ENCODE measurements at places on chromosomes 13 and 19.

DNA sequence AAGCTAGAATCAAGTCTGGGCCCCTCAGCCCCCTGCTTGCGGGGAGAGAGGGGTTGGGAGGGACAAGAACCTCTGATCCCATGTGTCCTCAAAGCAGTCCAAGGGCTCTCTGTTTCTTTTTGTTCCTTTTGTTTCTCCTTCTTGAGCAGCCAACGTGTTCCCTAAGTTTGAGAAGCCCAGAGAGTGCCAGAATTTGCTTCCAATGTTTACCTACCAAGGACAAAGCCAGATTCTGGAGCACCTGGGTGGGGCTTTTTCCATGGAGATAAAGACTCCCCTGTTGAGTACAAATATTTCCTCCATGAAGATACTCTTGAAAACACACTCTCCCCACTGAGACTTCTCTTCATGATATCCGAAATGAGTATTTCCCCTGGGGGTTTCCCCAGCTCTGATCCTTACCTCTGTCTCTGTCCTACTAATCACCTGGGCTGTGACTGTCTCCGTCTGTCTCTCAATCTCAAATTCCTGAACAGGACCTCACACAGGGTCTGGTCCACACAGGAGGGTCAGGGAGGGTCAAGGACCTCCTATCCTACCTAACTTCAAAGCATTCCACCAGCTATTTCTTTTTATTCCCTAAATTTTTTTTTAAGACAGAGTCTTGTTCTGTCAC is 27.4 kb downstream of the CD177 start:
- DNase-seq: no peak

- no peak for DNase-seq
These were observed 16.4 kb upstream of the ALOX5AP start for GRCh38 chr13:30718661-30719524.

GRCh38 chr19:35268536-35269437 is at the start of gene USF2:
Gene USF2, plus strand, starts transcription at chr19:35268962. Its CDS starts 140 bp downstream, at chr19:35269102.
- DNase-seq: peak; percentile 66

DNA sequence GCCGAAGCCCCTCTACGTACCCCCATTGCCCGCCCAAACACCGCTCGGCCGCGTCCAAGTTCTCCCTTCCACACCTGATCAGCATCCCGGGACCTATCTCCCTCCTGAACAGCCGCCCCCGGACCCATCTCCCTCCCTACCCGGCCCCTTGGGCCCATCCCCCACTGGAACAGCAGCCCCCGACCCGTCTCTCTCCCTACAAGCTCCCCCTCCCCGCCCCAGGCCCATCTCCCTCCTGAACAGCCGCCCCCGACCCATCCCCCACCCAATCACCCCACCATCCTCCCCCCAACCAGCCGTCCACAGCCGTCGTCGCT is 610 bp downstream of the ZSCAN1 start:
- DNase-seq: no peak

GRCh38 chr19:52963247-52963618 is 552 bp upstream of the ZNF816 start:
- peak; percentile 29 for DNase-seq

GRCh38 chr13:76883236-76883635 is 3.0 kb downstream of the KCTD12 start:
- no peak for DNase-seq

- DNase-seq: no peak
These were observed 4.8 kb downstream of the SOX21 start for GRCh38 chr13:94707400-94708021.

GRCh38 chr19:12450844-12451243 is 10.0 kb upstream of the ZNF443 start:
- DNase-seq: no peak

- no peak for DNase-seq
These were observed 6.0 kb upstream of the TNFSF11 start for GRCh38 chr13:42567906-42568305.

DNA sequence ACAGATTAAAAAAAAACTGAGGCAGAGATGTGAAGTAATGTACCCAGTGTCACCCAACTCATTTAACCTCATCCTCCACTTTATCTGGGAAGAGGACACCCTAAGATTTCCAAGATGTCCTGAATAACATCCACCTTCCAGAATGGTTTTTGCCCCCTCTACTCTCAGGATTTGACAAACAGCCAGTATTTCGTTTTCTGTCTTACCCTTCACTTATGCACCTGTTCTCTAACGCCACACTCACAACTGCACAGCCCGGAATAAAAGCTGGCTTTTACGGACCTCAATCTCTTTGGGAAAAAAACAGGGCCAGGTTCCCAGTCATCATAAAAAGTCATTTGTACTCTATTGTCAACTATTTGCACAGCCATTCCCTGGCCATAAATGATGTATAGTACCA is 21.2 kb upstream of the CEACAM6 start:
- no peak for DNase-seq

GRCh38 chr13:59874973-59875372 is 288.8 kb downstream of the DIAPH3 start:
- no peak for DNase-seq

Data from activated B cell treated with CpG ODN at 0.5 μM for 24 hours (primary cell).